ENCODE measurements at places on chromosomes 1 and 21.

- no peak for DNase-seq
Observed at GRCh38 chr1:184531296-184531695, 144.5 kb downstream of the C1orf21 start.

DNA sequence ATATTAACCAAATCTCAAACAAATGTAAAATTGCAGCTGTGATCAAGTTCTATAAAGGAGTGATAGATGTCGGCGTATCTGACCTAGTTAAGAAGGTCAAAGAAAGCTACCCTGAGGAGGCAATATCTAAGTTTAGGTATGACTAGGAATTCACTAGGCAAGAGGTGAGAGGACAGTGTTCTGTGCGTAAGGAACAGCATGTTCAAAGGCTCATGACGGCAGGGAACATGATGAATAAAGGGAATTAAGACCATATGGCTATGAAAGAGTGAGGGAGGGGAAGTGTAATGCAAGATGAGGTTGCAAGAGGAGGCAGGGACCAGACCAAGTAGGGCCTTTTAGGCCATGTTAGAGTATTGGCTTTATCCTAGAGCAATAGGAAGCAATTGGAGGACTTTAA, 8.6 kb downstream of the LIX1L start:
- DNase-seq: no peak

GRCh38 chr1:151991663-151992302, 1.9 kb downstream of the S100A10 start:
- no peak for DNase-seq

DNA sequence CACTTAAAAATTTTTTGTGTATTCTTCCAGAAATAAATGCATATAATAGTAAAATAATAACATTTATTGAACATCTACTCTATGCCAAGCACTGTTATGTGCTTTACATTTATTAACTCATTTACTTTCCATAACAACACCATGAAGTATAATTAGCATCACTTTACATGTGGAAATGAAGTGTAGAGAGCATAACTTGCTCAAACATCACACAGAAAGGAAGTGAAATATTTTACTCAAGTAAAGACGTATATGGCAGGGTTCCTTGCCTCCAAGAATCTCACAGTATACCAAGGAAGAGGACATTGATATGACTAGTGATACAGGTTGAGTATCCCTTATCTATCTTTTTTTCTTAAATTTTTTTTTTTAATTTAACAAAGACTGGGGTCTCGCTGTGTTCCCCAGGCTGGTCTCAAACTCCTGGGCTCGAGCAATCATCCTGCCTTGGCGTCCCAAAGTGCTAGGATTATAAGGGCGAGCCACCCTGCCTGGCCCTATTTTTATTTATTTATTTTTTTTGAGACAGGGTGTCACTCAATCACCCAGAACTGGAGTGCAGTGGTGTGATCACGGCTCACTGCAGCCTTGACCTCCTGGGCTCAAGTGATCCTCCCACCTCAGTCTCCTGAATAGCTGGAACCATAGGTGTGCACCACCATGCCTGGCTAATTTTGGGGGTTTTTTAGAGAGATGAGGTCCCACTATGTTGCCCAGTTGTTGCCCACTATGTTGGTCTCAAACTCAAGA, 7.7 kb upstream of the CLIC4 start:
- no peak for DNase-seq

DNA sequence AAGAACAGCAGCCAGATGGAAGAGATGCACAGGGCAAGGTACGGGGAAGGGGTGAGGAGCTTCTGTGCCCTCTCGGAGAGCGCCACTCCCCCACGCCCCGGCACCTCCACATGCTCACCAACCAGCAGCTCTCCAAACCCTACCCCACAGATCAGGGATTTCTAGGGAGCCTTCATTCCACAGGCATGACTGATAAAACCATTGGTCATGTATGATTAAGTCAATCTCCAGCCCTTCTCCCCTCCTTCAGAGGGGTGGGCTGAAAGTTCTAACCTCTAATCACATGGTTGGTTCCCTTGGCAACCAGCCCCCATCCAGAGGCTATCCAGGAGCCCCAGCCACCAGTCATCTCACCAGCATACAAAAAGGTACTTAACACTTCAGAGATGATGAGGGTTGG, 144.7 kb downstream of the TGFBR3 start:
- no peak for DNase-seq

GRCh38 chr1:173871091-173871490, 2.9 kb downstream of the ZBTB37 start:
- no peak for DNase-seq

- DNase-seq: no peak
Observed at GRCh38 chr1:82260051-82260450, 459.3 kb downstream of the ADGRL2 start.
